Thoracic aorta (tissue), 2 donors: ENCODE measurements at places on chromosomes 6 and 20.

GRCh38 chr20:59032713-59033059 is 551 bp upstream of the ATP5F1E start:
- no peak for DNase-seq

DNA sequence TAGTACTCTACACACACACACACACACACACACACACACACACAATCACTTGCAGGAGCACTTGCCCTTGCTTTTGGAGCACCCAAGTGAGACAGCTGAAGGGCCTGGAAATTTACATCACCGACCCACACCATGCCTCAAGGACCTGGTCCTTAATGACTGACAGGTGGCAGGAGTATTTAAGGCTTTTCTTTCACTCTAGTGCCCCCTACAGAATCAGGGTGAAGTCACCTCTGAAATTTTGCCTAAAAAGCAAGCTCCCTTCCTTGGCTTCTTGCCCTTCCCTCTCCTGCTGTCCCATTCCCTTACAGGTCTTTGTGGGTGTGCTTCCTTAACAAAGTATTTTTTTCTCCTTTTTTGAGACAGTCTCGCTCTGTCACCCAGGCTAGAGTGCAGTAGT is 353.5 kb upstream of the IRAK1BP1 start:
- DNase-seq, result no peak

- DNase-seq, result no peak
These were observed 209.5 kb upstream of the HEY2 start for GRCh38 chr6:125539892-125540291.

DNA sequence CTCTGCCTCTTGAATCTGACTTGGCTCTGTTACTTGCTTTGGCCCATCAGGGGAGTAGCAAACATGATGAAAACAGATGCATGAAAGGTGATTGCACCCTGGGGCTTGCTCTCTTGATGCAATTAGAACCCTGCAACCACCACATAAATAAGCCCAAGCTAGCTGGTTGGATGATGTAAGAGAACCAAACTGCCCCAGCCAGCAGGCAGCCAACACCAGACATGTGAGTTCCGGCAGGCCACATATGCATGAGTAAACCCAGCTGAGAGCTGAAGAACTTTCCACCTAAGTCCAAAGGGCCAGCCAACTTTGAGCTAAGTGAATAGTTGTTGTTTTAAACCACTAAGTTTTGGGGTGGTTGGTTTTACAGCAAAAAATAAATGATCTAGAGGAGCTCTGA is 268.4 kb downstream of the FARS2 start:
- no peak for DNase-seq

DNA sequence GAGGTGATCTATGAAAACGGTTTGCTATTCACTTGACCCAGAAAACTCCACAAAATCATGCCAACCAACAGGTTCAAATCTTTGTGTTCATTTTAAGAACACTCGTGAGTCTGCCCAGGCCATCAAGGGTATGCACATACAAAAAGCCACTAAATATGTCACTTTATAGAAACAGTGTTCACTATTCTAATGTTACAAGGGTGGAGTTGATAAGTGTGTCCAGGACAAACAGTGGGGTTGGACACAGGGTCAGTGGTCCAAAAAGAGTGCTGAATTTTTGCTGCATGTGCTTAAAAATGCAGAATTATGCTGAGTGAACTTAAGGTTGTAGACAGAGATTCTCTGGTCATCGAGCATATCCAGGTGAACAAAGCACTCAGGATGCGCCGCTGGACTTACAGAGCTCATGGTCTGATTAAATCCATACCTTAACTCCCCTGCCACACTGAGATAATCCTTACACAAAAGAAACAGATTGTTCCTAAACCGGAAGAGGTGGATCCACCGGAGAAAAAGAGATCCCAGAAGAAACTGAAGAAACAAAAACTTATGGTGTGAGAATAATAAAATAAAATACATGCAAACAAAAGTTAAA is 23.5 kb downstream of the KIAA0408 start:
- no peak for DNase-seq

DNA sequence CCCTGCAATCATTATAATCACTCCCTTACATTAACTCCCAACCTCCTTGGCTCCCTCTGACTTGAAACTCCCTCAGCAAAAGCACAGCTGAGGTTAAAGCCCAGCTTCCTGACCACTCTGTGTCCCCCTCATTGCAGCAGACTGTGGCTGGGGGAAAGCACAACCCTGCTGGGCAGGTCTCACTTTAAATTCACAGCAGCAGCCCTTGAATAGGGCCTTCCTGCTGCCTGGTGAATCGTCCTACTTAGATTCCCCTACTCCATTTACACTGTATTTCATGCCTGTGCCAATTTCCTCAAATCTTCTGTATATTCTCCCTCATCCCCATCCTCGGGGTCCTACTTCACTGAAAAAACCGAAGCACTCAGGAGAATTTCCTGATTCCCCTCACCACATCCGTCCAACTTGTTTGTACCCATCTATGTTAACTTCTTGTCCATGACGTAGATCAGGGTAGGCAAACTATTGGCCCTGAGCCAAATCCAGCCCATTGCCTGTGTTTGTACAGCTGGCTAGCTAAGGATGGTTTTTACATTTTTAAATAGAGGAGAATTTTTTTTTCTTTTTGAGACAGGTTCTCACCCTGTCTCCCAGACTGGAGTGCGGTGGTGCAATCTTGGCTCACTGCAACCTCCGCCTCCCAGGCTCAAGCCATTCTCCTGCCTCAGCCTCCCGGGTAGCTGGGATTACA is 31.5 kb upstream of the GCM1 start:
- peak; percentile 4 for DNase-seq

DNA sequence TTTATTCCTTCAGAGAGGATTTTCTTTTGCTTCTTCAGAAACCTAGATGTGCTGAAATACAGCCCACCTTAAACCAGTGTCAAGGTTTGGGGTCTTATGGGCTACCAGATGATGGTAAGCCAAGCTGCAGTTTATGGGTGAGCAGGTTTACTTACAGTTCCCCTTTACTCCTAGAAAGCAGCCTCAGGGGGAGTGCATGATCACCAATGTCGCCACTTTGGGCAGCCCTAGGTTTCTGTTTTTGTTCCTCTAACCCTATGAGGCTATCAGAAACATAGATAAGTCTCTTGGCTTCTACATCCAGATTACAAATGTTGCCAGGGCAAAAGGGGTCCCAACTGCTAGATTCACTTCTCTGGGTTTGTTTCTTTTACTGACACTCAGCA is 67.2 kb downstream of the TRIM27 start:
- DNase-seq, result no peak

DNA sequence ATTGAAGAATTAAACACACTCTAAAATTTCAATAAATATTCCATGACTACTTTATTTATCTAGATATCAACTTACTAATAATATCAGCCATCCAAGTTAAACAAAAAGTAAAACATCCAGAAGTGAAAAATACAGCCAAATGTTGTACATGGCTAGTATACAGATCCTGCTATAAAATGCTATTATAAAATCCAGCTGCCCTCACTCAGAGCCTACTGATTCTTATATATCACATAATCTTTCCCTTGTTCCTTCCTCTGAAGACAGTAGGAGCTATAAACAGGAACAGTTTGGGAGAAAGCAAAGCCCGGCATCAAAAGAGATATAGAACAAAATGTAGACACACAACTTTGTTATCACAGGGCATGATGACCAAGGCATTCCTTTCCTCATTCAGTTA is 212.9 kb downstream of the PLCB4 start:
- no peak for DNase-seq

GRCh38 chr20:32480371-32481241 is 104.5 kb downstream of the NOL4L start:
- no peak for DNase-seq

- DNase-seq, result no peak
These were observed 44.0 kb downstream of the LRFN2 start for GRCh38 chr6:40543146-40543545.

GRCh38 chr6:131048933-131049515 is 14.0 kb downstream of the EPB41L2 start:
- DNase-seq, result no peak

DNA sequence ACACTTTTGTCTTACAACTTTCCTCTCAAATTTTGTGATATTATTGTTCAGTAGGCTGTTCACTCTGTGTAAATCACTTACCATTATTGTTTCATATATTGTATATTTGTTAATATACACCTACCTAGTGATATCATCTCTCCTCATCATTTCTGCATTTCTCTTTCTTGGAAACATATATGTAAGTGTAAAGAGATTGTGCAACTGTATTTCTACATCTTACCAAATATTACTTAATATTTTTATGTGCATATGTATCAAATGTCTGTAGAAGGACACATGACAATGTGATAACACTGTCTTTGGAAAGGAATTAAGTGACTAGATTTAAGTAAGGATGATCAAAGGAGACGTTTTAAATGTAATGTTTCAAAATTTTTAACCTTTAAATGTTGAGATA is 30.2 kb downstream of the ZNF322 start:
- no peak for DNase-seq

- DNase-seq, result no peak
These were observed 42.4 kb downstream of the LCA5 start for GRCh38 chr6:79494841-79495240.

- DNase-seq, result no peak
These were observed 7.3 kb upstream of the TRAM2 start for GRCh38 chr6:52584203-52584602.

- DNase-seq, result no peak
These were observed 73.9 kb upstream of the NRSN1 start for GRCh38 chr6:24051942-24052589.

GRCh38 chr20:19527509-19527908 is 230.5 kb upstream of the RIN2 start:
- DNase-seq, result no peak

DNA sequence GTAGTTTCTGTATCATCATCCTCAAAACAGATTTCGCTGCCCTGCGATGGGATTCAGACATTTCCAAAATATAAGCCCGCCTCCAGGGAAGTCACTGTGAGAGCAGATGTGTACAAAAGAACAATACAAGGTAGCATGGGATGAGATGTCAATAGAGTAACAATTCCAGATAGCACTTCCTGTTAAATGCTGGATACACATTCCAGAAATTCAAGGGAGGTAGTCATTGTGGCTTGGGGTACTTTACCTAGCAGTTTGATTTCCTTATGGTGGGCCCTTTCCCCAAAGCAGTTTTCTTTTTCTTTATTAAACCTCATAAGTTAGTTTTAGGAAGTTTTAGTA is 2.5 kb downstream of the RNF217 start:
- no peak for DNase-seq

DNA sequence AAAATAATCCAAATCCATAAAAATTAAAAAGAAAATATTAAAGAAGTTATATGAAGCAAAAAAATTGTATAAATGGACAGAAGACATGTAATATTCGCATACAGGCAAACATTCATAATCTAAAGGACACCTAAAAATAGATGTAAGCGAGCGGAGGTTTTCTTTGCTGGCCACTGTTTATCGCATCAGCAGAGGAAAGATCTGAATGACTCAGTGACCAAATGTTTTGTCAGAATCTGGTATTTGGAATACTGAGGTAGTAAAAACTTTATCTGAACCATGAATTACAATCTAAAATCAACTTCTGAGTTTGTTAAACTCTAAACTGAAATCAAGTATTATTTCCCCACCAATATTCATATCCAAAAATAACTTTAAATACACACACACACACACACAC is 7.8 kb downstream of the TSPYL4 start:
- DNase-seq, result no peak

DNA sequence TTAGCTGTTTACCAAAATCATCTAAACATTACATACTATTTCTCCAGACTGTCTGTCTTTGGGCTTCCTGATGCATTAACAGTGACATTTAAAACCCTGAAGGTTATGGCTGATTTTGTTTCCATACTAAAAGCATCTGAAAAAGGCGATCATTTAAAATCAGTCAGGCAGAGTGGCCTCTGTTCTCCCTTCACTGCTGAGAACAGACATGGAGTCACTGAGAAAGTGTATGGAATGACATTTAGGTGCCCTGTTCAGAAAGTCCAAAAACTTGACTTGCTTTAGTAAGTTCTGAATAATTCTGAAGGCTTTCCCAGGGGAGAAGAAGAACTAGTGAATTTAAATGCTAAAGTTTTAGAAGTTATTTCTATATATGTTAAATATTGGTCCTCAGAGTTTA is 83.0 kb downstream of the MAP7 start:
- DNase-seq, result no peak

DNA sequence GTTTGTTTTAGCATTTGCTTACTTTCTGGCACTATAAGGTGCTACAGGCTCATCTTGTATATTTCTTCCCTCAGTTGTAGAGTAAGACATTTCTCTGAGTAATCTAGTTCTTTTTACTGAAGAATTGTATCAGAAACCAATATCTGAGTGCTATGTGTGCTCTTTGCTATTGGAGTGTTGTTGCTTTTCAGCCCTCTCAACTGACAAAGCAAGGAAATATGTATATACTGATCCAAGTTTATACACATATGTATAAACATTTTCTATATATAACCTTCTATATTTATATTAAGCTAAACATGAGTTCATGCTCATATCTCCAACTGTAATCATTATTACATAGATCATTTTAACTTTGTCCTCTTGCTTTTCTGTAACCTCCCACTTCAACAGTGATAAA is 405.7 kb downstream of the RFPL4B start:
- no peak for DNase-seq

- DNase-seq, result no peak
These were observed 9.5 kb upstream of the NKX2-2 start for GRCh38 chr20:21523281-21523868.
